ENCODE measurements at places on chromosomes 2 and 18.

- H3K27ac ChIP-seq: peak overlapping the region; percentile 87
- no peaks in the 10 kb centered on the region for H3K27me3 ChIP-seq
- H3K4me3 ChIP-seq: no peak overlapping the region
- H3K36me3 ChIP-seq: no peaks in the 10 kb centered on the region
Observed at GRCh38 chr2:39608686-39609441, 56.9 kb upstream of the TMEM178A start.

DNA sequence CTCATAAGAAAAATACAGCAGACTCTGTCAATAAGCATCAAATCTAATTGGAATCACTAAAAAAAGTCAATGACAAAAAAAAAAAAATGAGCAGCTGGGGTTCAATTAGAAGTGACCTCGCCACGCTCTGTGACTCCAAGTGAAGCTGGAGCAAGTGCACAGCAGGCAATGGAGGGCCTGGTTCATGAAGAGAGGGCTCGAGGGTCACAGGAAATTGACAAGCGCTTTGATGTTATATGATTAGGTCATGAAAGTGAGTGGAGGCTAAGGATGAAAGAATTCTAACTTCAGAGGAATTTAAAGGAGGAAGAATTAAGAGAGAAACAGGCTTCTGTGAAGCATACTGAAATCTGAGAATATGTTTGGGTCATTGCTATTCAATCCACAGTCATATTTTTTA is 85.4 kb upstream of the TMEM18 start:
- H3K27ac ChIP-seq: no peak overlapping the region
- no peaks in the 10 kb centered on the region for H3K27me3 ChIP-seq
- H3K4me3 ChIP-seq: peak overlapping the region; percentile 36

DNA sequence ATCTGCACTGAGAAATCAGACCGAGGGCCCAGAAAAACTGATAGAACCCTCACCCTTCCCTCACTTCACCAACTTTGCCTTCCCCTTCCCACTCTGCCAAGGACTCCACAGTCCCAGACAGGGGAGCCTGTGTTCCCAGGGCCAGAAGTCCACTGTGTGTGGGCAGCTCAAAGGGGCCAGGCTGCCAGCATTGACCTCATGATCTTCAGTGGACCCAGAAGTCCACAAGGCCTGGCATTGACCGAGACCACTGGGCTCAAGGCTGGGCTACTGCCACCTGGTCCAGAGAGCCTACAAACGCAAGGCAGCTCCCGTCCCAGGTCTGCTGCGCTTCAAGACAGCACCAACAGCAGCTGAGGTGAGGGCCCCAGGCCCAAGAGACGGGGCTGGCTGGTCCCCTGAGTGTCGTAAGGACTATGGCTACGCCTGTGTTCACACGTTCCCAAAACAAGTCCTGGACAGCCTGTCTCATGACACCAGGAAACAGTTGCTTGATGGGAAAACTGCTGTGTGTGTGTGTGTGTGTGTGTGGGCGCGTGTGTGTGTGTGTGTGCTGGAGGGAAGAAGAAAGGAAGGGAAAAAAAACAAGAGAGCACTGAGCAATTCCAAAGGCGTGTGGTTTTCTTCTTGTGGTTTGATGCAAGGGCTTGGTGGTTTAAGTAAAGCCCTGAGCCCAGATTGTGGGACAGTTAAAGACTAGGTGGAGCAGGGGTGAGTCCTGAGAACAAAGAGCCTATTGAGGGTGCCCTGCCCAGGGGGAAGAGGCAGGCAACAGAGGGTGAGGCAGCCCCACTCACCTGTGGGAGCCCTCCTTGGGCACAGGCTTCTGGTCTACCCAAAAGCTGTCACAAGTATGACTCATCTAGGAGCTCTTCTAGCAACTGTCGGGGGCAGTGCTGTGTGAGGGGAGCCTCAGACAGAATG is 46.6 kb upstream of the ZBTB7C start:
- no peak overlapping the region for H3K4me3 ChIP-seq
- H3K4me1 ChIP-seq: peaks cover 24% of the 10 kb centered on the region
- H3K27ac ChIP-seq: peak overlapping the region; percentile 27
- no peak for DNase-seq
- no peaks in the 10 kb centered on the region for H3K36me3 ChIP-seq

GRCh38 chr2:239495175-239495574 is 94.4 kb upstream of the HDAC4 start:
- H3K4me3 ChIP-seq: peak overlapping the region; percentile 4
- no peak for DNase-seq
- peaks cover 76% of the 10 kb centered on the region for H3K27me3 ChIP-seq

DNA sequence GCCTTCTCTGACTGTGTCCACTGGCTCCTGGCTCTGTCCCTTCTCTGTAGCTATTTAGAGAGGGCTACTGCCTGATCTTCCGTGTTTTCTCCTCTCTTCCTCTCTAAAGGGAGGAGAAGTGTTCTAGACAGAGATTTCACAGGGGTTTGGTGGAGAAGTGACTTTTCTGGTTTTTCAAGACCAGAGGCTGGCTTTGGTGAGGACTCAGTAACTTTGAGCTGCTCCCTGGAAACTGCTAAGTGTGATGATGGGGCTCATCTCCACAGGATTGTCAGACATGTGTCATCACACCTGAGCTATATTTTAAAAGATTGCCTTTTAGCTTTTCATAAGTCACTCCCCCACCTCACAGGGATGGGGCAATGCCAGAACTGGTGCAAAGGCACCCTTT is 6.2 kb downstream of the MAL start:
- no peak overlapping the region for H3K4me3 ChIP-seq
- H3K27me3 ChIP-seq: peaks cover 58% of the 10 kb centered on the region
- no peak for DNase-seq
